Astrocyte of the cerebellum (primary cell): ENCODE measurements at places on chromosomes 7 and 10.

DNA sequence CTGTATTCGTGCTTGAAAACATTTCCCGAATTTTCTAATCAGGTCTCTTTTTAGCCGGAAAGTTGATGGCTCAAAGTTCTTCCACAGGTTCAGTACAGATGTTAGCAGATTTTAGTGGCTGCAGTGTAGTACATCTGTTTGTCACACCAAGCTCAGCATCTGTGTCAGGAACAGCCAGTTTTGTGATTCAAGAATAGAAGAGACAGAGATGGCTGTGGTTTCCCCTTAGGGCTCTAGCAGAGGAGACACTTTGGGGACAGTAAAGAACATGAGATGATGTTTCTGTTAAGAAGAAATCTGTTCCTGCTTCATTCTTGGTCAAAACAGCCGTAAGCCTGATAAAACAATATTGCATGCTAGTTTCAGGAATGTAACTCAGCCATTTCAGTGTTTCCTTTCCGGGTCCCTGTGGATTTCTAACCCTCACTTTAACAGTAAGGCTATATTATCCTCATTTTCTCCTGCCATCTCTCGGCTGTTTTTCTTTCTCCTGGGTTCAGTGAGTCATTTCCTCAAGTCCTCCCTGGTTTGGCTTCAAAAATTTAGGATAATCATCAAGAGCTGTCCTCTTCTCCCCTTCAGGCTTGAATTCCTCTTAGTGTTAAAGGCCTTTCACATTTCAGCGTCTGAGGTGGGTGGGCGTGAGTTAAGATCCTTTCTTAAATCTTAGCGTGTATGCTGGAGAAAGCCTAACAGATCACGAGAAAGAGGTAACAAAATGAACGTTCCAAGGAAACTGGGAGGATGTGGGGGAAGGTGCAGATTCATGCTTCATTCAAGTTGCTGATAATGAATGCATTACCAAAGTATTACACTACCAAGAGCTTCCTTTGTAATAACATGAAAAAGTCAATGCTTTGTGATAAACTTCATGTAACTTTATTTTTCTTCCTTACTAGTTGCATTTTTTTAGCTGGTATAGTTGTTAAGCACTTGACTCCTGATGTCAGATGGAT, 37.1 kb upstream of the BICC1 start:
- DNase-seq: peak; percentile 58

DNA sequence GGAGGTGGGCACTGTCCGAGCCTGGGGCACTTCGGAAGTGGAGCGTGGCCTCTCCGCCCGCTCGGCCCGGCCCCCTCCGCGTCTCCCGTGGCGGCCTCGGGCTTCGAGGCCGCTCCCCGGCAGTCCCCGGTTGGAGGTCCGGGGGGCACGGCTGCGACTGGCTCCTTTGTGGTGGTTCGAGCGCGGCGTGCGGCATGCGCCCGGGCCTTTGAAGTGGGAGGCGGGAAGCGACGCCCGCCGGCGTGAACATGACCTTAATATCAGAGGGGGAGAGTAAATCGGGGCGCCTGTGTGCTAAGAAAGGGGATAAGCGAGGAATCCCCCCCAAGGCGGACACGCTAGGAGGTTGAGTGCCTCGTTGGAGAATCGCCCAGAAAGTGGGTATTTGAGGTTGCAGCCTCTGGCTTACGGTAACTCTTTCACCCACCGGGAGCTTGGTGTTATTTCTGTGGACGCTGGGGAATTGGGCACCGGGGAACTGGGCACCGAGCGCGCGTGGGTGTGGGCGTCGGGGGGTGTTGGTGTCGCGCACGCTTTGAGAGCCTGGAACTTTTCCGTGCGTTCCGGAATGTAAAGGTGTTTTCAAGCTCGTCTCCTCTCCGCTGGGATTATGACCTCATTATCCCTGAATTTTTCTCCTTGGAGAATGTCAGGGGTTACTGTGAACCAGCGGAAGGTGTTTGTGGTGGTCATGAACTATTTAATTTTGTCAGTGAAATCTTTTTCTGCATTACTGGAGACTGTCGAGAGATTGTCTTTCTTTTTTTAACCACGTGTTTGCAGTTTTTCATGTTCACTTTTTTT, 660 bp downstream of the SUV39H2 start:
- DNase-seq: no peak

DNA sequence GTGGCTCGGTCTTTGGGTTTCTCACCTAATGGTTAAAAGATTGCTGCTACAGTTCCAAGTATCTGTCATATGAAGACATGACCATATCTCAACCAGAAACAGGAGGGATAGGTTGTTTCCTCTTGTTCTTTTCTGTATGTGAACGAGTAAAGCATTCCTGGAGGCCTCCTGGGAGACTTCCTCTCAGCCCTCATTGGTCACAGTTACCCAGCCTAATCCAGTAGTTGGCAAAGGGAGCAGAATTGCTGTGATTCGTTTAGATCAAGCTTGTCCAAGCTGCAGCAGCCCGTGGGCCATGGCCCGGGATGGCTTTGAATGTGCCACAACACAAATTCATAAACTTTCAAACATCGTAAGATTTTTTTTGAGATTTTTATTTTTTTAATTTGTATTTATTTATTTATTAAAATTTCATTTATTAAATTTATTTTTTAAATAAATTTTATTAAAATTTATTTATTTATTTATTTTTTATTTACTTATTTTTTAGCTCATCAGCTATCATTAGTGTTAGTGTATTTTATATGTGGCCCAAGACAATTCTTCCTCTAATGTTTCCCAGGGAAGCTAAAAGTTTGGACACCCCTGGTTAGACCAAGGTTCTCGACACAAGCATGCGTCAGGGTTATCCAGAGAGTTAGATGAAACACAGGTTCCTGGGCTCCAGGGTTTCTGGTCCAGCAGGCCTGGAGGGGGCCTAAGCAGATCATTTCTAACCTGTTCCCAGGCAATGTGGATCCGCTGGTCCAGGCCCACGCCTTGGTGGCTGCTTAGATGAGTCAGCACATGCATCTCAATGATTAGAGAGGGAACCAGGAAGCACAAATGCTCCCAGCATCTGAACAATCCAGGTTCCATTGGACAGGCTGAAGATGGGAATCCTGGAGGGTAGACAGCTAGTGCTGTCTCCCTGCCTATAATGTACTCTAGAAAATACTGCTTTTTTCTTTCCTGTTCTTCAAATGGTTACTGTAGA, 25.6 kb downstream of the CDC123 start:
- no peak for DNase-seq

DNA sequence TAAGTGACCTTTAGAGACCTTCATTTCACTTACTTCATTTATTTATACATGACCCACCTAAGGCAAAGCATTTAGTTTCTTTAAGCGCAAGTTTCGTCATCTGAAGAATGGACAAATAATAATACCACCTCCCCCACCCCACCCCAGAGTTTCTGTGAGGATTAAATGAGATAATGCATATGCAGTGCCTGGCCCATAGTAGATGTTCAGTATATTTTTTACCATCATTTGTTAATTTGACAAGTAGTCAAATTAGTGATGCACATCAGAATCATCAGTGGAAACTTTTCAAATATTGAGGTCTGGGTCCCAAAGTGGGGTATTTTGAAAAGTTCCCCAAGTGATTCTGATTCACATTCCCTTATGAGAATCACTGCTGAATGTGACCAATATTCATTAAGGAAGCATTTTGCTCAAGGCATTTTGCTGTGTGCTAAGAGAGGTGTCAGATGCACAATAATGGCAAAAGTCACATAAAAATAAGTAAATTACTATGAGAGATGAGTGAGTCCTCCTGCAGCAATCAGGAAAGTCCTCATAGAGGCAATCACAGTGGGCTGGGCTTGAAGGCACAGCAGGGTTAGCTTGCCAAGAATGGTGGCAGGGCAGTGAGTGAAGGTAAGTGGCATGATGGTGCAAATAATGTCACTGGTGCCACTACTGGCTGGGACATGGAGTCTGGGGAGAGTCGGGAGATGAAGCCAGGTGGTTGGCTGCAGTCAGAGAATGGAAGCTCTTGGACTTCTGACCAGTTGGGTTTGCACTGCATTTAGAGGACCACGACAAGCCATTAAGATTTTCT, 244.1 kb downstream of the PTEN start:
- DNase-seq: no peak

DNA sequence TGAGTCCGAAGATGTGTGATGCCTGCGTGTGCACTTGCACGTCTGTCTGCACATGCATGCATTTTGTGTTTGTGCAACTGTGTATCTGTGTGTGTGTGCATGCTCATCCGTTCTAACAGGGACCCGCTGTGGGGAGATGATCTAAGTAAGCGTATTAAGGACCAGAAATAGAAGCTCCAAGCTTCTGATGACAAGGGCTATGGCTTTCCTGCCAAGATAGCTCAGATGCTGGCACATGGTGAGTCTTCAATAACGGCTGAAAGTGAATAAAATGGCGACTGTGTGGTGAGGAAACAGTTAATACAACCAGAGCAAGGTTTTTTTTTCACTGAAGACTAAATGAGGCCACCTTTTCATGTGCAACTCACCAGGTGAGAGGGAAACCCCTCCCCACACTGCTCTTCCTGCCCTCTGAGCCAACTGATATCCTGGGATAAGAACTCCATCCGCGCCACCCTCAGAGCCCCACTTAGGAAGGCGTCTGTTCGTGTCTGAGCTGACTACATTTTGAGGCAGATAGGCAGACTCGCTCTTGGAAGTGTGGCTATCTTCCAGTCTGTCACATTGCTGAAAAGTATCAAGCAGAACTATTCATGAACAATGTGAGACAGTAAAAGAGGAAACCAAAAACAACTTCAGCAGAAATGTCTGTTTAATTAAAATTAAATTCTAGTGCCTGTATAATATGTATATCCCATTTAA, 47.4 kb upstream of the TCERG1L start:
- DNase-seq: no peak

GRCh38 chr7:152636441-152636840, 39.5 kb downstream of the XRCC2 start:
- DNase-seq: no peak

DNA sequence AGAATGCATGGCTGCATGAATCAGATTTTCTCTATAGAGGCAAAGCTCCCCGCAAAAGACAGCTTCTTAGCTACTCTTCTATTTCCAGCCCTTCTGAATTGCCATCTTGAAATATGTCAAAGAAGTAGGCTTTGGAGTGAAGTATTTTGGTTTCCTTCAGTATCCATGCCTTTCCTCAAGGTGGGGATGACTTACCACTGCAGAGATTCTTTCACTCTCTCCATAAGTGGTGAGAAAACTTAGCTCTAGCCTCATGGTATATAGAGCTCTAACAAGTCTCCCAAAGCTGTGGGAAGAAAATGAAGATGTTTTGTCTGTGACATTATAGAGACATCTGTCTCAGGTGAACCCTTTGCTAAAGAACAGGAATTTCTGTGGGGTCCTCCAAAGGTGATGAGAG, 89.6 kb upstream of the ITGB1 start:
- DNase-seq: no peak

- DNase-seq: no peak
These were observed 546.8 kb downstream of the LRMDA start for GRCh38 chr10:75978213-75978612.

GRCh38 chr7:157293413-157293788, 43.4 kb upstream of the DNAJB6 start:
- DNase-seq: no peak

- no peak for DNase-seq
These were observed 57.9 kb upstream of the INSYN2A start for GRCh38 chr10:127254276-127254675.

GRCh38 chr7:33836797-33837355, 68.5 kb upstream of the BMPER start:
- no peak for DNase-seq

GRCh38 chr10:44706745-44707144, 204.4 kb upstream of the TMEM72 start:
- peak; percentile 88 for DNase-seq

DNA sequence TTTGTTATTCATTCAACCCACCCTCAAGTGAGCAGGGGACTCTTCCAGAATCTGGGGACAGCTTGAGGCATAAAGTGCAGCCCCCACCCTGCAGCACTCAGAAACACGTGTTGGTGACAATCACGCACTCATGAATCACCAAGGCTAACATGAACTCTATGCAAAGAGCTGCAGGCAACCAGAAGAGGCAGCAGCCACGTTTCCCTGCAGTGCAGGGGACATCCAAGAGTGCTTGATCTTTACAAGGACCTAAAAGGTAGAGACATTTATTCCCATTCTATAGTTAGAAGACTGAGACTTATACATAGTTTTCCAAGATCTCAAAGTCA, 135.2 kb upstream of the GDF10 start:
- no peak for DNase-seq

- DNase-seq: no peak
These were observed 6.0 kb downstream of the LEP start for GRCh38 chr7:128247108-128247507.

DNA sequence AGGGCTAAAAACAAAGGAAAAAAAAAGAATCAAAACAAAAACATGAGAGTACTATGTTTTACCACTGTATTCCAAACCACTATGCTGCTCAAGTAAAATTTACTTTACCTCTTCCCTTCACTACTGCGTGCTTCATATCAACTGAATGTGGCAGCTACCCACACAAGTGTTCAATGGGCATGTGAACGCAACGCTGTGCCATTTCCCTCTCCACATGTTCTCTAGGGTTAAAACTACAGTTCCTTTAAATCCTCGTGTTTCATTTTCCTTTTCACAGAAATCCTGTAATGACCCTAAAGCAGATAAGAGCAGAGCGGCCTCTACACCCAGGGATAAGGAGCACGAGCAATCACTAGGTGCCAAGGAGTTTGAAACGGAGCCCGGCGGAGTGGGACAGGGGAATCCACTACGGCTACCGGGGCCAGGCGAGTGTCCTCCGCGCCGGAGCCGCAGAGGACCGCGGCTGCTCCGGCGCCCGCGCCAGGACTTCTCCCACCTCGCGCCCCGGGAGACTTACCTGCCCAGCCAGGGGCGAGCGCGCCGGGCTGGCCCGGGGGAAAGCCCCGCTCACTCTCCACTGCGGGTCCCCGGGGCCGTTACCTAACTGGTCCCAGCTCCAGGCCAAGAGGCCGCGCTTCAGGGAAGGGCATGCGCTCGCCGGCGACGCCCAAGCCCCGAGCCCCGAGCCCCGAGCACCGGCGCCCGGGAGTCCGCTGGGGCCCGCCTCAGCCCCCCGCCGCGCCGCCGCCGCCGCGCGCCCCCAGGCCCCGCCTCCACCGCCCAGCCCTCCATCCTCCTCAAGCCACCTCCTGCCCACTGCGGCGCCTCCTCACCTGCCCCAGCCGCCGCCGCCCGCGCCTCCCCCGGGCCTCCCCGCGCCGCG, 711 bp downstream of the NAMPT start:
- DNase-seq: no peak

DNA sequence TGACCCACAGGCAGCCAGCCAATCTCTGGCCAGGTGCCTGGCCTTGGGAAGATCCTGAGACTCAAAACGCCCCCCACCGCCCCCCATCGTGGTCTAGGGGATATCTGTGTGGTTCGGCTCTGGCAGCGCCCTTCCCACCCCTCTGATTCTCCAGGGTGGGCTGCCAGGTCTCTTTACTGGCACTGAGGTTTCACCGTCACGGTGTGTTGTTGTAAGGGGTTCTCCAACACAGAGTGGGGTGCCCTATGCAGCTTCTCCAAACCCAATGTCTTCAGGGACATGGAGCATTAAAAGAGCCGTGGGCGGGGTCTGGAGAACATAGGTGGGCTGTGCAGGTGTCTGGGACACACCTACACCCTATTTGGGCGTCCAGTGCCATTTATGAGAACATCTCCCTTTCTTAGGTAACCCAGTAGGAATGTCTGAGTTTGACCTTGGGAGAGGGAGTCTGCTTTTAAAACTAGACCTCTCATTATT, 1.5 kb downstream of the MAFK start:
- no peak for DNase-seq
